ENCODE measurements at places on chromosomes 2 and 18. TPM values are rescaled to one million over a fixed set of nuclear protein-coding genes. Genes with fewer than 3 reads are reported as not detected.

GRCh38 chr2:166411473-166412230 is 35.9 kb upstream of the SCN9A start:
- DNase-seq: no peak

SIX3 gene
- polyA plus RNA-seq: not detected

DNA sequence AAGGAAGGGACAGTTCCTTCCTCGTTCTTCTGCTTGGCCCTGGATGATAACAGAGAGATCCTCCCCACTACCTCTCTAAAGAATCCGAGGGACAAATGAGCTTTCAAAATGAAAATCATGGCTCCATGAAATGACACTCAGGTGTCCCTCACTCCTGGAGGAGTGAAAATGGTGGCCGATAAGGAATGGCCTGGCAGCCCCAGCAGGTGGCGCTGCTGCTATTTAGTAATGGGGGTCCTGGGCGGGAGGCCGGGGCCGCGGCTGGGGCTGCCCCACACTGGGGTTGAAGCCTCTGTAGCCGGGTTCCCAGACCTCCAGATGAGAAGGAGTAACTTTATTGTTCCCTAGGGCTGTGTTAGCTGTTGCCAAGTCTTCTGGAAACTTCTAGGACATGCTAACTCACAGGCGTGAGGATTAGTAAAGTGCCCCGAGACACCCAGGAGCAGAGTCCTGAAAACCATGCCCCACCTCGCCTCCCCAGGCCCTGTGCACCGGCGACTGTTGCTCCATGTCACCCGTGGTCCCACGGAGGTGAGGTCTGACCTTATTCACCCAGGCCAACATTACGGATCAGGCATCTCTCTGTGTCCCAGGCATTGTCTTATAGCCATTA is 138.0 kb downstream of the CTIF start:
- no peak for DNase-seq

GREB1 gene
- polyA plus RNA-seq: 10.2 TPM

- no peak for DNase-seq
Measured at GRCh38 chr2:168534926-168535325, 78.9 kb downstream of the CERS6 start.

FAM228A gene
- 0.40 TPM for polyA plus RNA-seq

GRCh38 chr2:65294701-65295100 is 67.1 kb downstream of the ACTR2 start:
- DNase-seq: no peak

- DNase-seq: no peak
Measured at GRCh38 chr2:136117391-136117841, 533 bp downstream of the CXCR4 start.

HRH4 gene
- 0.08 TPM for polyA plus RNA-seq

GRCh38 chr2:6957910-6958615 is 40.9 kb downstream of the RNF144A start:
- DNase-seq: no peak

- DNase-seq: no peak
Measured at GRCh38 chr2:199457147-199458008, at the start of gene SATB2. Gene SATB2, minus strand, starts transcription at chr2:199457939. Its CDS starts 1,902 bp downstream, at chr2:199456037.

DNA sequence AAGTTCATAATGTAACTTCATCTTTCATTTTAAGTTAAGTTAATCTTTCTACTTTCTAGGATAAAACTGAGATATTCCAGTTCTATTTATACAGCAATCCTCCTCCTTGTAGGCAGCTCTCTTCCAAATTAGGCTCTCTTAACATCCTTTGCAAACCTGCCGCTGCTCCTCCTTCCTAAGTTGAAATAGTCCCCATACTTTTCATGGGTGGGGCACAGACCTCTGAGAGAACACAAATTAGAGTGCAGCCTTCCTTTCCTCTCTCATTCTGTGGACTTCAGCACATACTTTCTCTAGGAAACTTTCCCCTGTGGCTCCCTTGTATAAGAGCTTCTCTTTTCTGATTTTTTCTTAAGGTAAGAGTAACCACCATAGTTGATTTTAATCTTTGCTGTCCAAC is 28.3 kb downstream of the TWSG1 start:
- no peak for DNase-seq

CXCR1 gene
- not detected for polyA plus RNA-seq

DNA sequence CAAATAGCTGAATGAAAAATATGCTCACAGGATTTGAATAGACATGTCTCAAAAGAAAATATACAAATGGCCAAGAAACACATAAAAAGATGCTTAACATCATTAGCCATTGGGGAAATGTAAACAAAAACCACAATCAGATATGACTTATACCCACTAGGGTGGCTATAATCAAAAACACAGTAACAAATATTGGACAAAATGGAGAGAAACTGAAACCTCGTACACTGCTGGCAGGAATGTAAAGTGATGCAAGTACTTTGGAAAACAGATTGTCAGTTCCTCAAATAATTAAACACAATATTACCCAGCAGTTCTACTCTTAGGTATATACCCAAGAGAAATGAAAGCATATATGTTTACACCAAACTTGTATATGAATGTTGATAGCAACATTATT is 213.0 kb downstream of the PHLPP1 start:
- DNase-seq: no peak

PAX8 gene
- polyA plus RNA-seq: 1.9 TPM

DNA sequence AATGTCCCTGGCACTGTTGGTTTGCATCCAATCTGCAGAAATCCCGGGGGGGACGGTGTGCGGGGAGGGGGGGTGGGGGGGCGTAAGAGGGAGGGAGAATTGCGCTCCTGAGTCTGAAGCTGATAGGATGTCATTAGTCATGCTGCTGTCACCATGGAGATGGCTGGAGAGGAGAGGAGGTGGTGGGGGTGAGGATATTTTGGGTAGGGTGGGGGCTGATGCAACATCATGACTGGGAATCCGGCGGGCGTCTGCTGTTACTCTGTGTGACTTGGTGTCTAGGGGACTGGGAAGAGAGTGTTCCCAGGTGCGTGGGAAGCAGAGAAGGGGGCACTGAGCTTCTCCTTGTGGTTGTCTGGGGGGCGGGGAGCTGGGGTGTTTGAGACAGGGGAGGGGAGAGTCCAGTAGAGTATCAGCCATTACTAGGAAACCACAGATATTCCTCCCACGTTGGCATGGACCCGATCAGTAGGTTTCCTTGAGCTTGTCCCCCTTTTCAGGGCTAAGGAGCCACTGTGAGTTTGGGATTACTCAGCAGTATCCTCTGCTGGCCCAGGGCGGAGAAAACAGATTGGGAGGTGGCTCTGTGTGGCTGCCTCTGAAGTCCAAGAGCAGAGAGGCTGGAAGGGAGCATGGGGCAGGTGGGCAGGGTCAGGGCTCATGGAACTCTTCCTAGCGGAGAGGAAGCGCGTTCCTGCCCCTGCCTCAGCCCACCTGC is 18.9 kb downstream of the TET3 start:
- DNase-seq: no peak

DNA sequence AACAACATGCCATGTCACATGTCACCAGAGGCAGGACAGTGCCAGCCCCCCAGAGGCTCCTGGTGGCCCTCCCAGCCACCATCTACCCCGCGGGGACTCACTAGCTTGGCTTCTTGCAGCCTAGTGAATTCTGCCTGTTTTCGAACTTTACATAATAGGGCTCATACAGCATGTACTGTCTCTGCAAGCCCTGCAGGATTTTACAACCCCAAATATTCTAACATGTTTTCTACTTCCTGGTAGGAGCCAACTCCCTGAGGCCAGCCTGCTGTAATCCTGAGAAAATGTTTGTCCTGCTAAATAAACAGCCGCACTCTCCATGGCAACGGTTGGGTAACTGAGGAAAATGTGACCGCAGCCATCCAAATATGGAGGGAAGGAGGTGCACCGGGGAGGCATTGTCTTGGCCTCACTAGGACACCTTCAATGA is 2.7 kb downstream of the PER2 start:
- DNase-seq: peak; percentile 86

MGAT4A gene
- polyA plus RNA-seq: 3.8 TPM

DNA sequence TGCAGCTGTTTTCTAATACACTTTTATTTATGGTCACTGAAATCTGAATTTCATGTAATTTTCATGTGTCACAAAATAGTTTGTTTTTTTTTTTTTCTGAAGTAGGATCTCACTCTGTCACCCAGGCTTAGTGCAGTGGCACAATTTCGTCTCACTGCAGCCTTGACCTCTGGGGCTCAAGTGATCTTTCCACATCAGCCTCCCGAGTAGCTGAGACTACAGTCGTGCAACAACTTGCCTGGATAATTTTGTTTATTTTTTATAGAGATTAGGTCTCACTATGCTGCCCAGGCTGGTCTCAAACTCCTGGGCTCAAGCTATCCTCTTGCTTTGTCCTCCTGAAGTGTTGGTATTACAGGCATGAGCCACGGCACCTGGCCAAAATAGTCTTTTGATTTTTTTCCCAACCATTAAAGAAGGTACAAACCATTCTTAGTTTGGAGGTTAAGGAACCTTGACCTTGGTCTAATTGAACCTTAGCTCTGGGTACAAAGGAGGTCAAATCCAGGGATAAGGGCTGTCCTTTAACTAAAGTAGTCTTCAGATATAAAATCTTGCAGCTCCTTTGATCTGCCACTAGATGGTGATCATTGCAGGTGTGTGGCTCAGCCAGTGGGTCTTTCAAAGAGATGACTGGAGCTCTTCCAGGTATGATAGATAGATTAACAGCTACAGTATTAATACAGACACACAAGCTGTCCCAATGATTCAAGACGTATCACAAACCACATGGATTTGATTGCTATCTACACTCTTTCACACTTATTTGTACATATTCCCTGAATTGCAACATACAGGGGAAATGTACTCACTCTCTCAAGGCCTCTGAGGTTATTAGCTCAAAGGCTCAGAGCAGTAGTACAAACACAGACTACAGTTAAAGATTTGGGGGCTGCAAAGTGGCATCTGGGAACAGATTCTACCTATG is 4.7 kb upstream of the KRCC1 start:
- DNase-seq: no peak

SCN9A gene
- polyA plus RNA-seq: 3.5 TPM

GRCh38 chr2:174158003-174158402 is 90.3 kb downstream of the OLA1 start:
- DNase-seq: no peak

- peak; percentile 34 for DNase-seq
Measured at GRCh38 chr2:37842732-37843440, 82.2 kb upstream of the RMDN2 start.

DNA sequence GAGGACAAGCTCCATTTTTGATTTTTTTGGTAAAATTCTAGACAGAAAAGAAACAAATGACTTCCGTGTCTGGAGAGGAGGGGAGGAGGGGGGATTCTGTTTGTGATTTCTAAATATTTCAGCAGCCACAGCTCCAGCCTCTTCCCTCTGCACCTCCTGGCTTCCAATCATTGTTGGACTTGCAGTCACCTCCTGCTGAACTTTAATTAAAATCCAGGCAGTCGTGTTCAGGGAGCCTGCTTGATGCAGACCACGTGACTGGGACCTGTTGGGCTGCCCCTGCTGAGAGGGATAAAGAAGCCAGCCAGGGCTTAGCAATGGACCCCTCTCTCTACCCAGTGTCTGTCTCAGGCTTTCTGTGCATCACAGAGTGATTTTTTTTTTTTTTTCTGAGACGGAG is 115.1 kb downstream of the SH3BP4 start:
- DNase-seq: no peak

ZNF521 gene
- 43.7 TPM for polyA plus RNA-seq

DNA sequence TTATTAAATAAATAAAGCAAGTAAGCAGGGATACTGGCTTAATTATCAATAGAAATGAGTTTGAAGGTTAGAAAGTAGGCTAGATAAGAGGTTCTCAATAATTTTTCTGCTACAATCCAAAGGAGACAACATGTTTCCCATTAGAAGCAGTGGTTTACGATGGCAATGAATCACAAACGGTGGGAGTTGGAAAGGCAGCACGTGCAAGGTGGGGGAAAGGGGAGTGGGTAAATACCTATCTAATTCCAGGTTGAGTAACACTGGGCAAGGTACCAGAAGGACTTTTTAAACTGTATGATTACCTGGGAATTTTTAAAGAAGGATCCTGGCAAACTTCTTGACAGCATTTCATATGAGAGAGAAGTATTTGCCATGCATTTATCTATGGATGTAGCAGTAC is 289.9 kb downstream of the NBAS start:
- DNase-seq: no peak

GRCh38 chr18:41524674-41525470 is 430.2 kb upstream of the PIK3C3 start:
- no peak for DNase-seq

Data from forelimb muscle (tissue), 1 donor.